ENCODE measurements at places on chromosomes 6 and 20.

DNA sequence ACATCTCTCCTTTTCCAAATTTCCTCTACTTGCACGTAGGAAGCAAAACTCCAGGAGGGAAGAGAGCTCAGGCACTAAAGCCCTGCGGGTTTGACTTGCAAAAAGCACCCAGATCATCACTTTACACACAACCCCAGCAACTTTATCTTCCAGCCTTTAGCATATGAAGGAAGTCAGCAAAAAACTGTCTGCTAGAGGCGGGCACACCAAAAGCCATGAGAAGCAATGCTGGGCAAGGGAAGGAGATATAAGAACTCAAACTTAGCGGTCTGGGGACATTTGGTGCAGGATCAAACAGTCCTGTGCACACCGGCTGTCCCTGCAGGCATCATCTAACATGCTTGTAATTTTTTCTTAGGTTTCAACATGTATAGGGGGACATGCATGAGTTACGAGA, 113.3 kb downstream of the JPH2 start:
- no peaks in the 10 kb centered on the region for H3K36me3 ChIP-seq
- no peak overlapping the region for H3K27ac ChIP-seq
- no peaks in the 10 kb centered on the region for H3K4me1 ChIP-seq
- H3K27me3 ChIP-seq = no peaks in the 10 kb centered on the region
- H3K4me3 ChIP-seq = no peak overlapping the region

DNA sequence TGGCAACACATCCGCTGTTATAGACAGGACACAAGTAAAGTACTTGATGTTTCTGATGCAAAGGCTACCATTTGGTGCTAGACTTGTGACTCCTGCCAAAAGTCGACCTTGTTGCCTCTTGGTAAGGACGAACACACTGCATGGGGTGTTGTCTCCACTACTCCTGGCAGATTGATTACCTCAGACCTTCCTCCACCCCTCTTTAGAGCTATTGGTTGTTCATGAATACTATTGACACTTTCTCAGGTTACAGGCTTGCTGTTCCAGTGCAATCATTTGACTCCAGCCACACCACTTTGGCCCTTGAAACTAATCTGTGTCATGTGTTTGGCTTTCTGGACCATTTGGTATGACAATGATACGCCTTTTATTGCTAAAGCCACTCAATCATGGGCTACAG, 62.3 kb downstream of the TRMT11 start:
- DNase-seq = no peak
- no peaks in the 10 kb centered on the region for H3K4me1 ChIP-seq
- no peak overlapping the region for H3K4me3 ChIP-seq
- no peaks in the 10 kb centered on the region for H3K27me3 ChIP-seq
- no peaks in the 10 kb centered on the region for H3K36me3 ChIP-seq

- no peak overlapping the region for H3K4me3 ChIP-seq
- peak overlapping the region; percentile 86 for H3K27ac ChIP-seq
- no peaks in the 10 kb centered on the region for H3K36me3 ChIP-seq
- H3K27me3 ChIP-seq = no peaks in the 10 kb centered on the region
- DNase-seq = peak; percentile 78
Measured at GRCh38 chr6:16723826-16724225, 37.4 kb downstream of the ATXN1 start.

- no peaks in the 10 kb centered on the region for H3K27me3 ChIP-seq
- H3K4me3 ChIP-seq = no peak overlapping the region
Measured at GRCh38 chr6:169933839-169934698, 182.6 kb downstream of the ERMARD start.

DNA sequence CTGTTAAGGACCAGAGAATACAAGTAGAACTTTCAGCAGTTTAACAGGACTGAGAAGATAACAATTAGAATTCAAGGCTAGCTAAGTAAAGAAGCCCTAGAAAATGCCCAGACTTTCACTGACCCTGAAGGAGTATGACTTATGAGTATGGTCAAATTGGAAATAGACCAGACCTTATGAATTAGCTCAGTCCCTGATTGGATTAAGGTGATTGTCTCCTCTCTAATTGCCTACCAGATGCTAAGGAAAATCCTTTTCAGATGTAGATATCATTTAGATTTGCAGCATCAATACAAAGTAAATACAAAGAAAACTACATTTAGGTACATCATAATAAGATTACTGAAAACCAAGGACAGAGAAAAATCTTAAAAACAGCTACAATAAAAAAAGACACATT, 58.9 kb downstream of the CNR1 start:
- H3K27me3 ChIP-seq = peaks cover 4% of the 10 kb centered on the region
- no peak overlapping the region for H3K27ac ChIP-seq
- H3K36me3 ChIP-seq = no peaks in the 10 kb centered on the region
- DNase-seq = no peak
- H3K4me3 ChIP-seq = no peak overlapping the region

- no peak overlapping the region for H3K27ac ChIP-seq
- no peaks in the 10 kb centered on the region for H3K27me3 ChIP-seq
- no peak for DNase-seq
- no peak overlapping the region for H3K4me3 ChIP-seq
Measured at GRCh38 chr20:10249822-10250221, 31.2 kb downstream of the SNAP25 start.

- no peak overlapping the region for H3K27ac ChIP-seq
- no peaks in the 10 kb centered on the region for H3K27me3 ChIP-seq
- no peaks in the 10 kb centered on the region for H3K36me3 ChIP-seq
- DNase-seq = no peak
- no peaks in the 10 kb centered on the region for H3K4me1 ChIP-seq
- H3K4me3 ChIP-seq = no peak overlapping the region
Measured at GRCh38 chr20:55953201-55953600, 52.1 kb downstream of the CBLN4 start.

- H3K27ac ChIP-seq = no peak overlapping the region
- H3K36me3 ChIP-seq = no peaks in the 10 kb centered on the region
- no peaks in the 10 kb centered on the region for H3K27me3 ChIP-seq
- no peaks in the 10 kb centered on the region for H3K4me1 ChIP-seq
- no peak overlapping the region for H3K4me3 ChIP-seq
- DNase-seq = no peak
Measured at GRCh38 chr6:79818471-79818870, 128.9 kb downstream of the ELOVL4 start.

GRCh38 chr20:16415071-16416053, 157.9 kb downstream of the KIF16B start:
- peaks cover 10% of the 10 kb centered on the region for H3K4me1 ChIP-seq
- no peak for DNase-seq
- H3K27ac ChIP-seq = no peak overlapping the region
- H3K36me3 ChIP-seq = no peaks in the 10 kb centered on the region
- no peaks in the 10 kb centered on the region for H3K27me3 ChIP-seq
- no peak overlapping the region for H3K4me3 ChIP-seq

DNA sequence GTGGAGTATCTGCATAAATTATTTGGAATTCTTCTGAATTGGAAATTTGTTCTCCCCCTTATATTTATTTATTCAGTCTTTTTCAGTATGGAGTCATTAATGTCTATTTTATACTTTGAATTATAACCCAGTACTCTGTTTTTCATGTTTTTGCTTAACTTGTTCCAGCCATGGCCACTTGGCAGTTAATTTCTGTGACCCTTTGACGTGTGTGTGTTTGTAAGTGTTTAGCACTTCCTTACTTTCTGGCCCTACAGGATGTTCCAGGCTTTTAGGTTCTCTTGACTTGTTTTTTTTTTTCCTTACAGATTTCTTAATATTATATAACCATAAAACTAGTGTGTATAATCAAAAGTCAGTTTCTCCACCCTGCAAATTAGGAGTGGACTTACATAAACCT, 24.1 kb downstream of the ENPP1 start:
- H3K4me1 ChIP-seq = peaks cover 16% of the 10 kb centered on the region
- H3K27me3 ChIP-seq = no peaks in the 10 kb centered on the region
- no peaks in the 10 kb centered on the region for H3K36me3 ChIP-seq
- H3K27ac ChIP-seq = peak overlapping the region; percentile 5
- no peak overlapping the region for H3K4me3 ChIP-seq

DNA sequence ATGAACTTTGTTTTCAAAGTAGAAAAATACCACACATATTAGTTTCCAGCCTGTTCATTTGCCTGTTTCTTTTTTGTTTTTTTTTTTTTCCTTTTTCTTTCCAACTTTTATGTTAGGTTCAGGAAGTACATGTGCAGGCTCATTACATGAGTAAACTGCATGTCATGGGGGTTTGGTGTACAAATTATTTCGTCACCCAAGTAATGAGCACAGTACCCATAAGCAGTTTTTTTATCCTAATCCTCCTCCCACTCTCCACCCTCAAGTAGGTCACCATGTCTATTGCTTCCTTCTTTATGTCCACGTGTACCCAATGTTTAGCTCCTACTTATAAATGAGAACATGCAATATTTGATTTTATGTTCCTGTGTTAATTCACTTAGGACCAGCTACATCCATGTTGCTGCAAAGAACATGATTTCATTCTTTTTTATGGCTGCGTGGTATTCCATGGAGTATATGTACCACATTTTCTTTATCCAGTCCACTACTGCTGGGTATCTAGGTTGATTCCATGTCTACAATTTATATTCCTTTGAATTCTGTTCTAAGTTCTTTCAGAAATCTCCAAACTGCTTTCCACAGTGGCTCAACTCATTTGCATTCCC, 31.8 kb downstream of the SNX14 start:
- no peaks in the 10 kb centered on the region for H3K27me3 ChIP-seq
- H3K4me1 ChIP-seq = no peaks in the 10 kb centered on the region
- H3K36me3 ChIP-seq = no peaks in the 10 kb centered on the region
- H3K4me3 ChIP-seq = no peak overlapping the region

DNA sequence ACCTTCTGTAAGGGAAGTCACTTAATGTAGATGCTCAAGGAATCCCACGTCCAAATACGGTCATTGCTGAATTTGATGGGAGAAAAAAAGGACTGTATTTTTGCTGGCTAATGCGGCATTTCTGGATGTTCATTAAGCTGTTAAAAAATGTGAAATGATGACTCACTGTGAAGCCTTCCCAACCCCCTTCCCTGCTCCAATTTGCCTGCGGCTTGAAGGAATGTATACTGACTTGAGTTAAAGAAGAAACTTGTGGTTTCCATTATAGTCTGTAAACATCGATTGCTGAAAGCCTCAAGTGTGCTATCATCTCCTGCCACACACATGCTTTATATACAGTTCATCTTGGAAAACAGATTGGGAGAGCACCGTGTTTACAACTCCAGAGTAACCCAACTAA, 249.1 kb upstream of the JAG1 start:
- H3K27ac ChIP-seq = peak overlapping the region; percentile 70
- no peaks in the 10 kb centered on the region for H3K27me3 ChIP-seq
- peaks cover 26% of the 10 kb centered on the region for H3K4me1 ChIP-seq
- H3K36me3 ChIP-seq = no peaks in the 10 kb centered on the region

DNA sequence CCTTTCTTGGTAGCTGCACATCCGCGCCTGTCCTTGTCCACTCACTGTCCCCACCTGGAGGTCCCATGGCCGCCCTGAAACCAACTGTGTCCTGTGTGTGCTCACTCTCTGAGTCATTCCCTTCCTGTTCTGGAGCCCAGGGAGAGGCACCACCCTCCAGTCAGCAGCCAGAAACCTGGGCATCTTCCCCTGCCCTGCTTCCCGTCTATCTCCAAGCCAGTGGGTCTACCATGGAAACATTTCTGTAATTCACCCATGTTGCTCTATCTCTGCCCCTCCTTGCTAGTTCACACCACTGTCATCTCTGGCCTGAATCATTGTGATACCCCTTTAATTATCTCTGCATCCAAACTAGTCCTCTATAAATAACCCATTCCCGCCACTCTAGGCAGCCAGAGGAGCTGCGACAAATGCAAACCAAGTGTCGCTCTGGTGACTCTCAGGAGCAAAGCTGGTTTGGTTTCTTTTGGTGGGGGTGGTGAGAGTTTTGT, 28.8 kb upstream of the SYNJ2 start:
- peak overlapping the region; percentile 100 for H3K27ac ChIP-seq
- no peak overlapping the region for H3K4me3 ChIP-seq
- no peaks in the 10 kb centered on the region for H3K27me3 ChIP-seq
- peak; percentile 26 for DNase-seq

GRCh38 chr6:76862936-76863335, 600.4 kb downstream of the HTR1B start:
- no peaks in the 10 kb centered on the region for H3K36me3 ChIP-seq
- H3K27ac ChIP-seq = no peak overlapping the region

GRCh38 chr20:25321991-25322390, 68.6 kb downstream of the ABHD12 start:
- H3K4me3 ChIP-seq = no peak overlapping the region
- no peaks in the 10 kb centered on the region for H3K36me3 ChIP-seq
- H3K4me1 ChIP-seq = peaks cover 3% of the 10 kb centered on the region
- DNase-seq = no peak
- H3K27ac ChIP-seq = no peak overlapping the region

GRCh38 chr6:65786815-65787214, 79.8 kb upstream of the EYS start:
- no peak for DNase-seq
- no peaks in the 10 kb centered on the region for H3K4me1 ChIP-seq
- no peak overlapping the region for H3K4me3 ChIP-seq
- no peaks in the 10 kb centered on the region for H3K36me3 ChIP-seq
- H3K27me3 ChIP-seq = no peaks in the 10 kb centered on the region
- H3K27ac ChIP-seq = no peak overlapping the region
